Panc1 (cell line): ENCODE measurements at places on chromosomes 11 and 22. TPM values are rescaled to one million over a fixed set of nuclear protein-coding genes. Genes with fewer than 3 reads are reported as not detected.

GPHA2 gene
- not detected for total RNA-seq

C11orf86 gene
- 0.28 TPM for total RNA-seq

SNX32 gene
- total RNA-seq: not detected

ABTB2 gene
- total RNA-seq: 22.7 TPM

FOLR1 gene
- not detected for total RNA-seq

BDNF gene
- 0.36 TPM for total RNA-seq

LTO1 gene
- total RNA-seq: 28.7 TPM
